ENCODE measurements at places on chromosomes 1 and 21. TPM values are rescaled to one million over a fixed set of nuclear protein-coding genes. Genes with fewer than 3 reads are reported as not detected.

DNA sequence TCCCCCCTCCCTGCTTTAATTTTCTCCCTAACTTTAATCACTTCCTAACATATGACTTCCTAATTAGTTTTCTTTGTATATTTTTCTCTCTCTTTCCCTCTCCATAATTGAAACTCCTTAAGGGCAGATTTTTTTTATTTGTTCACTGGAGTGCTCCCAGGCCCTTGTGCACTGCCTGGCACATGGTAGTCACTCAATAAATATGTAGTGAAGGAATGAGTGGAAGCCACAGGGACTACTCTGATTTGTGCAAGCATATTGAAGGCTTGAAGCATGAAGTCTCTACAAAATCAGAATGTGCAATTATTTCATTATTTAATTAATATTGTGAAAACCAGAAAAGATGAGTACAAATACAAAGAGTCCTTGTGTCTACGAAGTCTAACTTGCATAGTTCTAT lies 41.5 kb downstream of the SNX7 start:
- DNase-seq: no peak

GRCh38 chr1:59094001-59094400 lies 202.9 kb upstream of the FGGY start:
- DNase-seq: no peak

DNA sequence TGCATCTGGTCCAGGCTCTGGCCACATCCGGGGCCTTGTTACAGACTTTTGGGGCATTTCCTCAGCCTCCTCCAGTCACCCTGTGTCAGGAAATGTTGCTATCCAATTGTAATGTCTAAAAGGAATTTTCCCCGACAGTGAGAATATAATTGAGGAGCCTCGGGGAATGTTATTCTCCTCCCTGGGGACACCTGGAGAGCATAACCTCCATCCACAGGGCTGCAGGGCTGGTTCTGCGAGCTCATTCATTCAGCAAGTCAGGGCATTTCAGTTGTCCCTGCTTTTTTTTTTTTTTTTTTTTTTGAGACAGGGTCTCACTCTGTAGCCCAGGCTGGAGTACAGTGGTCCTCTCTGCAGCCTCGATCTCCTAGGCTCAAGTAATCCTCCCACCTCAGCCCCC lies 72.6 kb downstream of the MDM4 start:
- DNase-seq: no peak

DNA sequence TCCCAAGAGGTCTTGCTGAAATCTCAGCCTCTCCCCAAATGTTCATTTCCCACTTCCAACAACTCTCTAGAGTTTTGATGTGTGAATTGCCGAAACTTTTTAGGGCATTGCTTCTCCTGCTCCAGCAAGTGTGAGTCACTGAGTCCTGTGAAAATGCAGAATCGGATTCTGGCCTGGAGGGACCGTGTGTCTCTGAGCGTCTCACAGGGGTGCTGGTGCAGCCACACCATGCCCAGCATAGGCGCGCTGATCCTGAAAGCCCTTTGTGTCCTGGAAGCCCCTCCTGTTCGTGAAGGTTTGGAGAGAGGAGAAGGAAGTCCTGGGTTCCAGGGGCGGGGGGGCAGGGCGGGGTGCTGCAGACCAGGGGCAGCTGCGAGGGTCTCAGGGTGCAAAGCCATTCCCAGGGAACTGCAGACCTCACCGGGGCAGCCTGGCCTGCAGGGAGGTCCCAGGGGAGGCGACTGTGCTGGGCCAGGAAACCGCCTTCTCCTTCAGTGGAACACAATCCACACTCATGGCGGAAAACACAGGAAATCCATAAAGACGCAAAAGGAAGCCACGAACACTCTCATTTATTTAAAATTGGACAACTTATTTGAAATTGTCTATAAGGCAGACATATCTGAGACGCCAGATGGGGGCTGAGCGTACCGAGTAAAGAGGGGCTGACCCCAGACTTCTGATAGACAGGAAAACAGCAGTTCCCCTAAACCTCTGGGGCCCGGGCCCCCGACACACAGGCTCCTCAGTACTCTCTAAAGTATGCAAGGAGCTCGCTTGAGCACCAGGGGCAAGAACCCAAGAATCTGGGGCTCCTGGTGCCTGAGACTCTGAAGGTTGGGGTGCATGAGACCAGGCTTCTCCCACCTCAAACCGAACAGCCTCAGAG lies 43.5 kb upstream of the ADARB1 start:
- DNase-seq: no peak

DNA sequence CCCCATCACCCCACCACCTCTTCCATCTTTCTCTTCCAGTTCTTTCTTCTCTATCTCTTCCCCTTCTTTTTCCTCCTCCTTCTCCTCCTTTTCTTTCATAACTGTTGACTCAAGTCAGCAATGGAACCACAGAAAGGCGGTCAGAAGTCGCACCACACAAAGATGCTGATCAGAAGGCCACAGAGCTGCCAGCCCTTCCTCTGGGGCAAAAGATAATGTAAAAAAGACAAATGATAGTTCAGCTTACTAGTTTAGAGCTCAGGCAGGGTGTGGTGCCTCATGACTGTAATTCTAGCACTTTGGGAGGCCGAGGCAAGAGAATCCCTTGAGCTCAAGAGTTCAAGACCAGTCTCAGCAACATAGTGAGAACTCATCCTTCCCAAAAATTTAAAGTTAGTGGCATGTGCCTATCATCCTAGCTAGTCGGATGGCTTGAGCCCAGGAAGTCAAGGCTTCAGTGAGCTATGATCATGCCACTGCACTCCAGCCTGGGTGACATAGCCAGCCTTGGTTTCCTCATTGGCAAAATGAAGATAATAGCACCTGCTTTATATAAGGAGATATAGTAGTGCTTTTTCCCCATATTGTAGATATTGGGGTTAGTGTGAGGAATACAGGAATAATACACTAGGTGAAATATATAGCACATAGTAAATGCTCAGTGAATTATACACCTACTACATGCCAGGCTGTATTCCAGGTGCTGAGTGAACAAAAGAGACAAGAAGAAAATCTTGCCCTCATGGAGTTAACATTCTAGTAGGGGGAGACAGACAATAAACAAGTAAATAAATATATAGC lies 12.5 kb upstream of the IGSF3 start:
- DNase-seq: no peak

DNA sequence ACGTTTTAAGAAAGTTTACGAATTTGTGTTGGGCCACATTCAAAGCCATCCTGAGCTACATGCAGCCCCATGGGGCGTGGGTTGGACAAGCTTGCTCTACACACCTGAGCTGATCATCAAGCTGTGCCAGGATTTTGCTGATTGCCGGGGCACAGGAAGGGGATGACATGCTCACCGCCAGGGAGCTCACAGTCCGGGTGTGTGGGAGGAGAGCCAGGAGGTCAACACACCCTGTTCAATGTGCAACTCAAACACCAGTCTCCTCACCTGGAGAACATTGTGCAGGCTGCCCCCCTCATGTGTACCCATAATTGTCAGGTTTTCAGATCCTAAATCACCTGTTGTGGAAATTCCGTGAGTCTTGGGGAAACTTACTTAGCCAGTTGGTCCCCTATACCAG lies 969 bp downstream of the CYP4A11 start:
- no peak for DNase-seq

DNA sequence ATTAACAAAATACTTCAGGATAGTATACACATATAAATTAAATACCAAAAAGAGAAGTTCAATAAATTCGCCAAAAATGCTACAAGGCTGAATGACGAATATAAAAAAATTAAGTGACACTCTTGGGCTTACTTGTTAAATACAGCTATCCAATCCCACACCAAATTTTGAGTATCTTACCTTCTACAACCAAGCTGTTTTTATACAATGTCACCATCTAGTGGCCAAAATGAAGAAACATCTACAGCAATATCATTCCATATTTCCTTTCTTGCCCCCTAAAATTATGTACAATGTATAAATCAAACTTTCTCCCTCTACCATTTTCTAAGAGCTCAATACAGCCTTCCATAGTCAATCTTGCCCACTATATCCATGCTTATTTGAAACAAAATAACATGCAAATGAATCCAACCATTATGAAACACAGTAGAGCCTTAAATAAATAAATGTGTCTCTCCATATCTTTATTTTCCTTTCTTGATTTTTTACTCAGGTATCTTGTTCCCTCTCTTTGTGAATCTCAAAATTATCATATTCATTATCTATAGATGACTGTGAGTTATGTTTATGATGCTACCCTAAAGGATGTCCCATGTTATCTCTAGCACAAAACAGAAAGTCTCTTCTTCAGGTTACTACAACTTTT lies 86.3 kb downstream of the ACBD6 start:
- no peak for DNase-seq

DNA sequence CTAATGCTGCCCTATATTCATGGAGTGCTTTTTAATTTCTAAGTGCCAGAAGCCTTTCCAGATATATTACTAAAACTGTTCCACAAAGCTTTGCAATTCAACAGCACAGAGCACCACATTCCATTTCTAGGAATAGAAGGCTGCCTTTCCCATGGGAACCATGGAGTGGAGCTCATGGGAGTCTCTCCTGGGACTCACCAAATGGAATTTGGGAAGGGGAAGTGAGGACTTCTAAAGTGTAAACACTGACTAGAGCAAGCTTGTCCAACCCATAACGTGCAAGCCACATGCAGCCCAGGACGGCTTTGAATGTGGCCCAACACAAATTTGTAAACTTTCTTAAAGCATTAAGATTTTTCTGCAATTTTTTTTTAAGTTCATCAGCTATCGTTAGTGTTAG lies 190.4 kb upstream of the TNR start:
- no peak for DNase-seq

DNA sequence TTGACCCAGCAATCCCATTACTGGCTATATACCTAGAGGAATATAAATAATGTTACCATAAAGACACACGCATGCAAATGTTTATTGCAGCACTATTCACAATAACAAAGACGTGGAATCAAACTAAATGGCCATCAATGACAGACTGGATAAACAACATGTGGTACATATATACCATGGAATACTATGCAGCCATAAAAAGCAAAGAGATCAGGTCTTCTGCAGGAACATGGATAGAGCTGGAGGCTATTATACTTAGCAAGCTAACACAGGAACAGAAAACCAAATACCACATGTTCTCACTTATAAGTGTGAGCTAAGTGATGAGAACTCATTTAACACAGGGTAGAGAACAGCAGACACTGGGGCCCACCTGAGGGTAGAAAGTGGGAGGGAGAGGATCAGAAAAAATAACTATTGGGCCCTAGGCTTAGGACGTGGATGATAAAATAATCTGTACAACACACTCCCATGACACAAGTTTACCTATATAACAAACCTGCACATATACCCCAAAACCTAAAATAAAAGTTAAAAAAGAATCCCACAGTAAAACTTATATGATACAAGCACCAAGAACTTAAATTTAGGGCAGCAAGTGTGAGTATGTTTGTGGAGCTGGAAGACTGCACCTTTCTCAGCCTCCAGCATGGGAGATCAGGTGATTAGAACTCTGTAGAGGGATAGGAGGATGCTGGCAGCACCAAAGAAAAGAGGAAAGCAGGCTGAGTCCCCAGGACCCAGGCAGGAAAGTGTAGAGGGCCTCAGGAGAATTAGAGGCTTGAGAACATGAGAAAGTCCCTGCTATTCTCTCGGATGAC lies 320.8 kb upstream of the USP24 start:
- DNase-seq: no peak

DNA sequence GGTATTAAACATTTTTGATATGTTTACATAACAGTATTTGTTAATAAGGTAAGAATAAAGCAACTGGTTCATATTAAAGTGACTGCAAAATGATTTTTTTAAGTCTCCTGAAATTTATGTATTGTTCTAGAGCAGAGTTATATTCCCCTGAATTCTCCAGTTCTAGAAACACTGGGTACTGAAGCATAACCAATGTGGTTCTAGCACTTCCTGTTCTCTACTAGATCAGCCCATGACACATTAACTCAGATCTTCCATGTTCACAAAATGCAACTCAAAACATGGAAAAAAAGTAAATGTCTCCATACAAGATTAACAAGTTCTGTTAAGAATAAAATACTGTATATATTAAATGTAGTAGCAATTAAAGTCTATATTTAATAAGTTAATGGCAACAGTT lies 3.9 kb downstream of the NEGR1 start:
- no peak for DNase-seq

DNA sequence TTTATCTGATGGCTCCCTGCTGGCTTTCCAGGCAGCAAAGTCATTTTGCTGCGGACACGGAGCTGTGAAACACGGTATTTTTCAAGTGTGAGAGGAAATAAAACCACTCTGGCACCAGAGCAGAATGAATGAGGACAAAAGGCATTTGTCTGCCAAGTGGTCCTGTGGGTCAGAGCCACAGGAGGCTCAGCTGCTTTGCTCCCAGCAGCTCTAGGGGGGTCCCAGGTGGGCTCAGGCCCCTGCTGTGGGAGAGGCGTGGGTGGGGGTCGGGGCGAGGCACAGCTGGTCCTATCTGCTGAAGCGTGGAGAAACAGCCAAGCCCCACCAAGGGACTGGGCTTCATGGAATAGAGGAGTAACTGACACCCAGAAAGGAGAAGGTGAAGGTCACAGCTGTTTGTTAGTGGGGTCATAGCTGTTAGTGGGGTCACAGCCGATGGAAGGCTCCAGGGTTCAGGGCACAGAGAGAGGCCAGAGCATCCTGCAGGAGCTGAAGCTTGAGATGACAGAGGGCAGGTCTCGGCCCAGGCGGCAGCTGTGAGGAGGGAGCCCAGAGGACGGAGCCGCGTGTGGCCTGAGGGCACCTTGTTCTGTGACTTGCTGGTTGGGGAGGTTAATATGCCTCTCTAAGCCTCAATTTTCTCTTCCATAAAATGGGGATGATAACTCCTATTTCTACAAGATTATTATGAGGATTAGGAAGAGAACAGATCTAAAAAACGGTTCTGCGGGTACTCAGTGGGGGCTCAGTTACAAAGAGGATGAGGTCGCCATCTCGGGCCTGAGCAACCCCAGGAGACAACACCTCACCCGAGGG lies 7.1 kb downstream of the KIF17 start:
- no peak for DNase-seq

GRCh38 chr1:84497631-84498275 lies 8.4 kb upstream of the SPATA1 start:
- no peak for DNase-seq

DNA sequence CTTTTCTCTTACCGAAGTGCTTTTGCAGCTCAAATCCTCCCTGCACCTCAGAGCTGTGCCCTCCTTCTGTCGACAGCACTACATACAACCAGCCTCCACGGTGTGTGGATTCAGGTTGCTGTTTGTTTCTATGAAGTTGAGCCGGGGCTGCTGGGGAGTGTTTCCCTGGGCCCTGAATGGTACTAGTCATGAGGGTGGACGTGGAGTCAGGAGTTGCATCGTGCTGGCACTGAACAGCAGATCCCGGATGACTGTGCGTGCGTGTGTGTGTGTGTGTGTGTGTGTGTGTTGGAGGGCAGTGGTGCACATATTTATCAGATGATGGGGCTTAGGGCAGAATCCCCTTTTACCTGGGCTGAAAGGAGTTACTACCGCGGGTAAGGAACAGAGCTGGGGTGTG lies 47.0 kb downstream of the ACTL8 start:
- no peak for DNase-seq

Gene WNT9A
- 2.7 TPM for total RNA-seq

Gene CCDC18
- 16.7 TPM for total RNA-seq

Gene ACTN2
- 14.2 TPM for total RNA-seq

Gene KIF14
- total RNA-seq: 8.5 TPM

Gene CD1B
- total RNA-seq: not detected

Gene SPRR1A
- total RNA-seq: not detected

Measured in urinary bladder (tissue), 4 donors.